Activated CD8-positive, alpha-beta T cell treated with anti-CD3 and anti-CD28 coated beads, Interleukin-2, amount 10 ng/mL, durations not matched to agents 7 days and 5 days (primary cell): ENCODE measurements at places on chromosomes 11 and 22. TPM values are rescaled to one million over a fixed set of nuclear protein-coding genes. Genes with fewer than 3 reads are reported as not detected.

DNA sequence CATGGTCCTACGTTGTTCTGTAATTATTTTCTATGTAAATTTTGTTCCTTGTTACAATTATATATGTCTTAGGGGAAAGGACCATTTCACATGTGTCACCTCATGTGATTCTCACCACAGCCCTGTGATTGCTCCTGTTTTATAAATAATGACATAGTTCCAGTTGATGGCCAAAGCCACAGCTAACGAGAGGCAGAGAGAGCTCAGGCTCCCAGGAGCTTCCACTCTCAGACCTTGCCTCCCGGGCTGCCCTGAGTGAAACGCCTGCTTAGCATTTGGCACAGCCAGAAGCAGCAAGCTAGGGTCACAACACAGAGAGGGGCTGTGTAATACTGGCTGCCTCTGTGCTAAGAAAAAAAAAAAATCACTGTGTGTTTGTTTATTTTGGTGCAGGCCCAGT, 5.9 kb downstream of the TMEM121B start:
- DNase-seq, result no peak
- peaks cover 54% of the 10 kb centered on the region for H3K4me1 ChIP-seq
- H3K27me3 ChIP-seq, result peaks cover 6% of the 10 kb centered on the region

DNA sequence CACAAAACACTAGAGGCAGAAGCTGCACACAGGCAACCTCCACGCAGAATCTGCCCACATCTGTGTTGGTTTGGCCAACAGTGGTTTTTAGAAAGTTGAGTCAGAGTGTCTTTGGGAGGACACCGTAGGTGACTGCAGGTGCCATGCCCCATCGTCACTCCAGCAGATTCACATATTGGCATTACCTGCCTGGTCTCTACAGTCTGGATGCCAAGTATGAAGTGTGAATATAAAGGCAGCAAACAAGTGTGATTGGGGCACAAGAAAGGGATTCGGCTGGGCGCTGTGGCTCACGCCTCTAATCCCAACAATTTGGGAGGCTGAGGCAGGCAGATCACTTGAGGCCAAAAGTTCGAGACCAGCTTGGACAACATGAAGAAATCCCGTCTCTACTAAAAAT, 11.0 kb upstream of the FXYD2 start:
- H3K27ac ChIP-seq, result no peak overlapping the region
- H3K27me3 ChIP-seq, result peaks cover 7% of the 10 kb centered on the region
- peaks cover 41% of the 10 kb centered on the region for H3K4me1 ChIP-seq
- no peaks in the 10 kb centered on the region for H3K36me3 ChIP-seq
- no peak for DNase-seq

Gene BACE1
- total RNA-seq, result 1.1 TPM

- H3K4me3 ChIP-seq, result no peak overlapping the region
- H3K4me1 ChIP-seq, result peaks cover 21% of the 10 kb centered on the region
- no peak overlapping the region for H3K27ac ChIP-seq
- peaks cover 41% of the 10 kb centered on the region for H3K36me3 ChIP-seq
- DNase-seq, result no peak
- no peaks in the 10 kb centered on the region for H3K27me3 ChIP-seq
Measured at GRCh38 chr11:123736769-123737168, 4.7 kb downstream of the ZNF202 start.

- H3K27me3 ChIP-seq, result no peaks in the 10 kb centered on the region
- H3K27ac ChIP-seq, result no peak overlapping the region
- no peaks in the 10 kb centered on the region for H3K36me3 ChIP-seq
- no peaks in the 10 kb centered on the region for H3K4me1 ChIP-seq
- no peak for DNase-seq
- H3K4me3 ChIP-seq, result no peak overlapping the region
Measured at GRCh38 chr22:49111085-49111484, 716.6 kb downstream of the BRD1 start.

DNA sequence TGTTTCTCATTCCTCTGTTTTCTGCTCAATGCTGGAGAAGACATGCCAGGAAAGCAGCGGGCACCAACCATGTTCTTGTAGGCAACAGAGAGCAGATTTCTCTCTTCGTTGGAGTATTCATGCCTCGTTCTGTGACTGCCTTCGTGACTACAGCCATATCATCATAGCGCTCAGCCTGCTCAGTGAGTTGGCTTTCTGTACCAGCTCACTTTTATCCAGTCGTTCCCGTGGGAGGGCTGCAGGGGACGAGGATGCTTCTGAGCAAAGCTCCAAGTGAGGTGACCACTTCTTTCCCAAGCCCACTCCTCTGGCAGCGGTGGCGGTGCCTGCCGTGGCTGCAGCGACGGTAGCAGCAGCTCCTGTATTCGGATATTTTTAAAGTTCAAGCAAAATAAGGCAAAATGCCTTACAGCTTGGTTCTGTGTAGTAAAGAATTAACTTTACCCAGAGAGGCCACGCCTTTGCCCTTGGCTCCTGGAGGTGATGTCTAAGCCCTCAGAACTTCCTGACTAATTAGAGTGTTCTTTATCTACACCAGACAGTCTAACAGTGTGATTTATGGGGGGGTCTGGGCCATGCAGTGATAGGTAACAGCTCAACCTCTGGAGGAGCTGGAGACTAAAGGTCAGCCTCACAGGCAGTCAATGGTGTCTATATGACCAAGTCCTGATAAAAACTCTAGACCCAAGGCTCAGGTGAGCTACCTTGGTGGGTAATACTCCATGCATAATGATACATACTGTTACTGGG, 35.3 kb downstream of the LDHAL6A start:
- no peak overlapping the region for H3K27ac ChIP-seq
- H3K36me3 ChIP-seq, result peaks cover 33% of the 10 kb centered on the region
- no peak overlapping the region for H3K4me3 ChIP-seq
- no peaks in the 10 kb centered on the region for H3K4me1 ChIP-seq

- no peak overlapping the region for H3K27ac ChIP-seq
- no peak overlapping the region for H3K4me3 ChIP-seq
- H3K27me3 ChIP-seq, result no peaks in the 10 kb centered on the region
- no peaks in the 10 kb centered on the region for H3K4me1 ChIP-seq
- DNase-seq, result no peak
Measured at GRCh38 chr11:105244160-105244825, 104.7 kb upstream of the CARD18 start.
